ENCODE measurements at places on chromosomes 1 and 21.

GRCh38 chr1:150165622-150166612, 16.2 kb downstream of the PLEKHO1 start:
- DNase-seq: no peak

- no peak for DNase-seq
Observed at GRCh38 chr1:185058876-185059275, 13.5 kb downstream of the RNF2 start.

- DNase-seq: no peak
Observed at GRCh38 chr1:145927916-145928643, 796 bp upstream of the RBM8A start.

- no peak for DNase-seq
Observed at GRCh38 chr1:213737398-213738035, 250.3 kb upstream of the PROX1 start.

- DNase-seq: no peak
Observed at GRCh38 chr1:44659566-44659965, 14.7 kb downstream of the TMEM53 start.

- DNase-seq: no peak
Observed at GRCh38 chr21:41605178-41605933, 97.4 kb upstream of the TMPRSS2 start.

DNA sequence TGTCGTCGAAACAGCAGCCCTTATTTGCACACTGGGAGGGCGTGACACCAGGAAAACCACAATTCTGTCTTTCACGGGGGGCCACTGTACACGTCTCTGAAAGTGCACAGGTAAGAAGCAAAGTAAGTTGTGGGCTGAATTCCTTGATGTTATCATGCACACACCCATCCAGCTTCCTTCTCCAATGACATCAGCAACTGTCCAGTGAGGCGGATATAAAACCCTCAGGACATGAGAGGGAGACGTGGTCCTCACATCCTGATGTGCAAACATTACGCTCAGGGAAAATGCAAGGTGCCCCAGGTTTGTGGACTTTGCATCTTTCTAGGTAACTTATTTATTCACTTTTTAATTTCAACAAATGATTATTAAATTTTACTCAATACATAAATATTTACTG, 3.0 kb downstream of the TFF1 start:
- DNase-seq: no peak

DNA sequence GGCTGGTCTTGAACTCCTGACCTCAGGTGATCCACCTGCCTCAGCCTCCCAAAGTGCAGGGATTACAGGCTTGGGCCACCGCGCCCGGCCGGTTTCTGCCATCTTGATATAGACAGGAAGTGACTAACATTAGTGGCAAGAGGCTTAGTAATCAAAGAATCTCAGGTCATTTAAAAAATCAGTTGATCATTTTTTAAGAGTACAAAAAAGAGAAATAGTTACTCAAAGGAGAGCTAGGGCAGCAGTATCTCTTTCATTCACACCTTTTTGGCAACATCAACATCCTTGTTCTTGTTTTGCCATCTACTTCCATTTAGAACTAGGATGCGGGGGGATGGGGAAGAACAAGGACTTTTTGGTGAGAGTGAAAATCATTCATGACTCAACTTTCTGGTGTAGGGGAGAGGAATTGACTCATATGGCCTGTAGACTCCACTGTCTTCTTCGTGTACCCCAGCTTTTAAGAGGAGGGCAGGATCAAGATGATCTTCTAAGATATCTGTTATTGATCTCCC, 8.8 kb downstream of the FCRLB start:
- no peak for DNase-seq

GRCh38 chr1:73770109-73770905, 427.7 kb downstream of the LRRIQ3 start:
- no peak for DNase-seq

DNA sequence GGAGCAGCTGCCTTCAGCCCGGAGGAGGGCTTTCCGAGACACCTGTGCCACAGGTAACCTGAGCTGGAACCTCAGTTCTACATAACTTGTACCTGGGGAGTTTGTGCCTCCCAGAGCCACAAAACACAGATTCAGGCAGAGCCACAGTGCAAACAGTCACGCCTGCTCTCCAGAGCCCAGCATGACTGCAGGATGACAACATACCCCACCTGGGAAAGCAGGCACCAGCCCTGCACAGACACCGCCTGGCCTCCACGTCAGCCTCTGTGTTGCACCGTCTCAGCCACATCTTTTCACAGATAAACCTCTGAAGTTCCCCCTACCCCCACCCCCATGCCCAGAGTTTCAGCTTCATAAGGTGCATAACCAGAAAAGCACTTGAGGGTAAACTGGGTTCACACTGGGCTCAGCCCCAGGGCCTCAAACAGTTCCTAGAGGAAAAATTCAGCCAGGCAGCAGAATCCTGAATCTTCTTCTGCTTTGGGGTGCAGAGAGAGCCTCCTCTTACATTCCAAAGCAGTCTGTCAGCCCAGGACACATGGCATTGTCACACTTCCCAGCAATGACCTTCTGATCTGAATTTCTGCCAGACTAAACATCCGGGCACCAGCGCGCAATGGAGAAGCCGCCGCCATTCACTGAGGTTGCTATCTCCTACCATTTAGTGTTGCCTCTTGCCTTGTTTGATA, 229.5 kb downstream of the TOMM20 start:
- no peak for DNase-seq

DNA sequence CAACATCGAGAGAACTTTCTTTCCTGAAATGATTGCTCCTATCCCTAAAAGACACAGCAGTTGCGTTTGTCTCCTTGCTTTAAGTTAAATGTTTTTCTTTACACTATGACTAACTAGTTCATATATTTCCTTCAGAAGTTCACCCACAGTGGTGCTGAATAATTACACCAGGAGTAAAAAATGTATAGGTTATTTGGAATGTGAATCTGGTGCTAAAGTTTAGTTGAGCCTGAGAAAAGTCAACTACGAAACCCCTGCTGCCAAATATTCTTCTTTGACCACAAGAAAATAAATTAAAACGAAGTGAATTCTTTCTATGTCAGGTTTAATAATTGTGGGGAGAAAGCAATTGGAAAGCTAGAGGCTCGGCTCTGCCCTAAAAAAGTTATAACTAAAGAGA, 52.8 kb downstream of the C4BPA start:
- DNase-seq: no peak

DNA sequence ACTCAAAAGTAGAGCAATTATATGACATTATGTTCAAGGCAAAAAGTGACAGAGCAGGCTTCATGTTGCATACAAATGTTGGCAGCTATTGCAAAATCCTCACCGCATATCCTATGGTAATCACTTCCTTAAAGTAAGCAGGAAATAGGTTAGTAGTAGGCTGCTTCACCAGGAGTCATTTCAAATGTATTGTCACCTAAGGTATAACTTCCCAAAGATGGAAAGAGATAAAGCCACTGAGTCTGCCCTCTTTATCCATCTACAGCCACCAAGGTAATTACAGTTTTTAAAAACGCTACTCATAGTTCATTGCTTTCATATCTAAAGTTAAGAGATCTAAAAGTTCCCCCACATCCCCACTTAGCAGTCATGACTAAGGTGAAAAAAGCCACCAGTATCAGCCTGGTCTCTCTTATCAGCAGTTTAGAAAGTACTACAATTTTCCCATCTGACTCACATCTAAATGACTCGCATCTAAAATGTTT, 31.6 kb upstream of the UBE2U start:
- no peak for DNase-seq

GRCh38 chr1:107966550-107966949, 1.6 kb upstream of the VAV3 start:
- DNase-seq: no peak

DNA sequence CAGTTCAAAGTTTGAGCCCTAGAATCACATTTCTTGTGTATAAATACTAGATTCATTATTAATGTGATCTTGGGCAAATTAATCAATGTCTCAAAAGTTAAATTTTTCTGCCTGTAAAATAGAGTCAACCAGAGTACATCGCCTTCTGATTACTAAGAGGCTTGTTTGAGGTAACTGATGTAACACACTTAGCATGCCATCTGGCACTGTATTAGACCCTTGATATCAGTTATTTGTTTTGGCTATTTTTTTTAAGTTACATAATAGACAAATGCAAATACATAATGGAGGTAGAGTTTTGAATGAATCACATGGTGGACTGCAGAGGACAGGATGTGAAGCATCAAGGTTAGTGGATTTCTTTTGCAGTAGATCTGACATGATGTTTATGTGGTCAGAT, 298.4 kb downstream of the ADGRL2 start:
- DNase-seq: no peak

DNA sequence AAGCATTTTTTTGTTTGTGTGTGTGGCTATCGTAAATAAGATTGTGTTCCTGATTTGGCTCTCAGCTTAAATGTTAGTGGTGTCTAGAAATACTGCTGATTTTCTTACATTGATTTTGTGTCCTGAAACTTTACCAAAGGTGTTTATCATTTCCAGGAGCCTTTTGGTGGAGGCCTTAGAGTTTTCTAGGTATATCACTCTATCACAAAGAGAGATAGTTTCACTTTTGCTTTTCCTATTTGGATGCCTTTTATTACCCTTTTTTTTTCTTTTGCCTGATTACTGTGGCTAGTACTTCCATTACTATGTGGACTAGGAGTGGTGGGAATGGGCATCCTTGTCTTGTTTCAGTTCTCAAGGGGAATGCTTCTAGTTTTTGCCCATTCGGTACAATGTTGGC, 109.6 kb downstream of the S1PR1 start:
- DNase-seq: no peak
